ENCODE measurements at places on chromosomes 2 and 18. TPM values are rescaled to one million over a fixed set of nuclear protein-coding genes. Genes with fewer than 3 reads are reported as not detected.
A peak's percentile ranks its signal among the peaks of the same experiment; 100 is the strongest.

DNA sequence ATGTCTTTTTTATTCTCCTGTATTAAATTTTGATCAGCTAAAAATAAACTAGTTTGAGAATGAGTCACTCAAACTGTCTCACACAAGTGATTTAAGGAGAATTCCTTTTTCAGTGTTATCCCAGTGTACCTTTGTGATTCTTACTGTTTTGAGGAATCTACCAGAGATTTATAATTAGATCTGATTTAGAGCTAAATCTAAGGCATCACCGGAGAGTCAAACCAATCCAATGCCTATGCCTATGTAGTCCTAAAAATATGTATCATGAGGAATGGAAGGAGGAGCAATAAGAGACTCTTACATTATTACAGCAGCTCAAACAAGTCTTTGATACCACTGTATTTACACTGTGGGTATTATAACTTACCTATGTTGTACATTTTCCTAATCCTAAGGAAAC is 63.4 kb upstream of the CYP20A1 start:
- no peak for DNase-seq

DNA sequence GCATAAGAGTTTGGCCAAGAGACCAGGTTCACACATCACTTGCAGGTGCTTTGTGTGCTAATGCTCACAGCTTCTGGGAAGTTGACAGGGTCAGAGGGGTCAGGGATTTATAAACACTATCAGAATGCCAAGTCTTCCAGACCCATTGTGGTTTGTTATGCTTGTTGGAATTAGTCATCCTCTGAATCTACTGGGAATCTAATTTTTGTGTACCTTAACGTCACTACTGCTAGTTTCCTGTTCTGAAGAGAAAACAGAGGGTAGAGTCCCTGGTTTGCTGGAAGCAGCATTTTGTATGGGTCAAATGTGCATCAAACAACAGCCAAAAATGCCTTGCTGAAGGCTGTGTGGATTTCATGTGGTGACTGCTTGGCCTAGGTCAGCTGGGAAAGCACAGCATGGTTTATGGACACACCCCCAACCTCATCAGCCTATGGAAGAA is 33.3 kb downstream of the ANTXR1 start:
- no peak for DNase-seq

GRCh38 chr2:241897231-241897916 is 27.8 kb downstream of the RTP5 start:
- DNase-seq = peak; percentile 19

DNA sequence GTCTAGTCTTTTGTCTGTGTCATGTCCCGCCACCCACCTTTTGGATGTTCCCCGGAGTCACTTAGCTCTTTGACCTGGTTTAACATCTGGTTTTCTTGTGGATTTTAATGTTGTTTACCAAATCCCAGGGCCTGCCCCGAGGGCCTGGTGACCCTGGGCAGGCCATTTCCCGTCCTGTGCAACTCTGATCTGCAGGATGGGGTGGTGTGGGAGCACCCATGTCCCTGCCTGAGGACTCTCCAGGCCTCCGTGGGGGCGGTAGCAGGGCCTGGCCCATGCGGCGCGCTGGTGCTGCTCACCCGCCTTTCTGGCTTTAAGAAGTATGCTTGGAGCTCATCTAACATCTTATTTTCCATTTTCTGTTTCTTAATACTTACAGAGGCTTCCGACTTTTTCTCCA is 10.7 kb downstream of the RAMP1 start:
- DNase-seq = no peak

DNA sequence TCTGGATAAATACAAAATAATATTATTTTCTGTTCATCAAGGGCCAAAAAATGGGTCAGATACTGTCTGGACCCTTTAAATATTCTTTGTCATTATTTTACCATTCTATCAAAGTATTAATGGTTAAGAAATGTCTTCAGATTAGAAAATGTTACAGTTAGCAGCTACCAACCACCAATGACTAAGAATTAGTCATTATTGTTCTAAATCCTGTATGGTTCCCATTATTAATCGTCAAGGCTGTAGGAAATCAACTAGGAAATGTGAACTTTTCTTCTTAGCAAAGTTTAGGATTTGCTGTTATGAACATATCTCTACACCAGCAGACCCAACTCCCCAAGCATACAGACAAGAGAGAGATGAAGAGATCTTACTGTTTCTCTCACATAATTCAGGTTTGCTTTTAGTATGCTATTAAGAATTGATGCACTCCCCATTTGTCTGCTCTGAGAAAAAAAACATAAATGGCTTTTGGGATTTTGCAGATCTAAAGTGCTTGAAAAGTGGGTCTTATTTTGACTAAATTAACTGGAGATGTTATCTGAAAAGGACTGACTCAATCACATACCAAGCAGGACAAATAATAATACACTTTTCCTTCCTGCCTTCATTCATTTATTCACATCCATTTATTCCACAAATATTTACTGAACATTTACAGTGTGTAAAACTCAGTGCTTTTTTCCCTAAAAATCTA is 147.7 kb downstream of the PPP1R1C start:
- no peak for DNase-seq

DNA sequence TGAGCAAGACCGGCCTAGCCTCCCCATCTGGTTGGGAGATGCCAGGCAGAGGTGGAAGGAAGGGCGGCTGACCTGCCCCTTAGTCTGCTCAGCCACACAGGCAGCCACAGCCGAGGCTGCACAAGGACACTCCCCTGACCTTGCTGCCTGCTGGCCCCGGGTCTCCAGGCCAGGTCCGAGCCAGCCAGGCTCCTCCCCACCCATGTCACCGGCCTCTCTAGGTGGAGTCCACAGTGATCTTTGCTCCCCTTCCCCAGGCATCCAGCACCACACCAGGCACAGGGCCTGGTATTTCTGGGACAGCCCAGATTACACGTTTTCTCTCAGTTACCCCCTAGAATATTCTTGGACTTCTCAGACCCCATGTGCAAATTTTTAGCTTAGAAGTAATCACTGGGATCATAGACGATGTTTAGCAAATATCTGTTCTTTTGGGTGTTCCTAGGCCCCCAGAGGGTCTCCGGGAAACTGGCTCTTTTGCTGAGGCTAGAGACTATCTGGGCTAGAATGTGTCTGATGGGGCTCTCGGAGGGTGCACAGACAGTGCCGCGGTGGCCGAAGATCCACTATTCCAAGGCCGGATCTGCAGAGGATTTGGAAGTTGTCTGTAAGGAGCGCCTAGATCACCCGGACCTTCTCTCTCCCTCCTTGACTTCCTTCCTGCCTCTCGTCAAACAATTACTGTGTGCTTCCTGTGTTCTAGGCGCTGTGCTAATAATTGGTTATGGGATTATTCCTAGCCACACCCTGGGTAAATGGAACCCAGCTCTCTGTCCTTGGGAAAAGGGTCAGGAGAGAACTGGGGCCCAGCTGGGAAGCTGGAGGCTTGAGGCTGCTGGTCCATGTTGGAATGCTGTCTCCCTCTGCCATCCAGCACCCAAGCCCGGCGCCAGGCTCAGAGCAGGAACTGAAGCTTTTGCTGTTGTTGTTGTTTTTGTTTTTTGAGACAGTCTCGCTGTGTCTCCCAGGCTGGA is 46.9 kb downstream of the ODC1 start:
- DNase-seq = no peak

- DNase-seq = no peak
Measured at GRCh38 chr18:59820663-59821062, 79.1 kb upstream of the PMAIP1 start.

DNA sequence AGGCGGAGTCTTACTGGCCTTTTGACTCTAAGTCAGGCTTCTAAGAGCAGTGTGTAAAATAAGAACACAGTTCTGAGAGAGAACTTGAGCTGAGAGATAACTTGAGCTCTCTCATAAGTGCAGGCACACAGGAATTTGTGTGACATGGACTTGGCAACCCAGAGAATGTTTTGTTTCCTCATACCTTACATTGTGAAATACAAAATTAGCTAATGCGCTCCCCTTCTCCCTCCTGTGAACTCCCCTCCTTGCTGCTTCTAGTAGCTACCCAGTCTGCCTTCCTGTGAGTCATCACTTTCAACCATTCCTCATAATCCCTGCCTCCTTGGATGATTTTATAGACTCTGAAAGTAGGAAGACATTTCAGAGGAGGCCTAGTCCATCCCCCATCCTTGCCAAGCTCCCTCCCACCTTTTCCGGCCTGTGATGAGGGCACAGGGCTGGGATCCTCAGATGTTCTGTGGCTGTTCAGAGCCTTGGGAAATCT is 22.6 kb downstream of the FER1L5 start:
- DNase-seq = no peak

DNA sequence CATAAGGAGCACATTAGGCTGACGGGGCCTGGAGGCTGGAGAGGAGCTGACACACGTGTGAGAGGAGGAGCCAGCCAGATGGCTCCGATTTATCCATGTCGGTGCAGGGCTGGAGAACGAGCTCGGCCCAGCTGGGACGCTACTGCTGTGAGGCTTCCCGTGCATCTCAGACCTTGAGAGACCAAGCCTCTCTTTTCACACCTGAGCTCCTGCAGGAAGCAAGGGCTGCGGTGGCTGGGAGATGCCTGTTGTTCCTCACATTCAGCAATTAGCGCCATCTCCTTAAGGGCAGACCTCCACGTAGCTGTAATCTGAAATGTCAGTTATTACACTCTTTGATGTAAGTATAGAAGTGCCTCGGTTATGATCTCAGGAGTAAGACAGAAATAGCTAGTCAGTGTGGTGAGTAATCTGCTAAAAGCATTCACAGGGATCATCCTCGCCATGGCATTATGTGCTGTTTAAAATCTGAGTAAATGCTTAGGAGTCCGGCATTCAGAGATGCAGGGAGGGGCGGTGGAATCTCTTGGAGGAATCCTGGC is 107.9 kb downstream of the PRKCE start:
- DNase-seq = no peak

- no peak for DNase-seq
Measured at GRCh38 chr2:38142627-38143026, 66.7 kb upstream of the CYP1B1 start.

- DNase-seq = no peak
Measured at GRCh38 chr2:69525261-69525660, 88.0 kb upstream of the NFU1 start.

DNA sequence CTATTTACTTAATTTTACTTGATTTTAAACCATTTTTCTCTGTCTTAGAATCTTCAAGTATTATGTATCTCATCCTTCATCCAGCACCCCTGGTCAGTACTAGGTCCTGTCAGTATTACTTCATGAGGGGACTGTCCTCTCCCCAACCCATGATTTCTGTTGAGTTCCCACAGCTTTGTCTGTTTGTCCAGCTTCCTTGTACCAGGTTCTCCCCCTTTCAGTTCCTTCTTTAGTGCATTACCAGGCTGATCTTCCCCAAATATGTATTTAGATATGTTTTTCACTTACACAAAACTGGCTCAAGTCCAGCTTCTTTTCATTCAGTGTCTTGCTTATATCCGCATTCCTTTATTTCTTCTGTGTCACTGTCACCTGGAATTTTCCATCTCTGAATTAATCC is 13.8 kb upstream of the TTC27 start:
- DNase-seq = no peak

DNA sequence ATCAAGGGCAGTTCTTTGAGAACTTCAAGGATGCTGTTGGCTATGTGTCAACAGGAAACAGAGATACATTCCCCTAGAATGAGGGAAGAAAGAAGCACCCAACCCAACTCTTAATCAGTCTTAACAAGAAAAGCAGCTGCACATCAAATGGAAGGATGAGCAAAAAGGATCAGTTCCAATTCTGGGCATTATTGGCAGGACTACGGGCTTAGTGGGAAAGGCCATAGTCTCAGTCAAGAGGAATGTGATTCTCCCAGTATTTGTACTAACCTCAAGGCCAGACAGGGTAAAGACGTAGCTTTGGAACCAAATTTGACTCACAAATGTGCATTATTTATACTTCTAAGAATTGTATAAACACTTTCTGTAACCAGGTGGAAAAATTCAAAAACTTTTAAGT is 18.2 kb downstream of the BMP10 start:
- DNase-seq = no peak

DNA sequence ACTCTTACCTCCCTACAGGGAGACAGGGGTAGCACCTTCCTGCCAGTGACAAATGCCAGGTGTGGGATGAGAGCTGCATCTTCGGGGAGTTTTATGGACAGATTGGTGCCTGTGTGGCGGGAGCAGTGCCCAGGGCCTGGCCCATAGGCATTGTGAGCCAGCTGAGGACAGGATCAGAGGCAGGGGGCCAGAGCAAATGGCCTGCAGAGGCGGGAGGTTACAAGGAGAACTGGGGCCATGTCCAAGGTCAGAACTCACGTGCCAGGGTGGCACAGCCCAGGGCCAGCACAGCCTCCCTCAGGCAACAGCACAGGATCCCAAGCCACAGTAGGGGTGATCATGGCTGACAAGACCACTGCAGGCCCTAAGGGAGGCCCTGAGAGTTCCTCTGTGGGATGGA is 40.2 kb upstream of the MCFD2 start:
- DNase-seq = no peak

GRCh38 chr2:199335502-199335901 is 122.2 kb downstream of the SATB2 start:
- DNase-seq = no peak

- DNase-seq = no peak
Measured at GRCh38 chr18:22210311-22210754, 40.9 kb downstream of the GATA6 start.

GRCh38 chr18:49666045-49666775 is 104.4 kb downstream of the LIPG start:
- no peak for DNase-seq

GRCh38 chr2:50591642-50592041 is 440.3 kb downstream of the NRXN1 start:
- peak; percentile 51 for DNase-seq

DNA sequence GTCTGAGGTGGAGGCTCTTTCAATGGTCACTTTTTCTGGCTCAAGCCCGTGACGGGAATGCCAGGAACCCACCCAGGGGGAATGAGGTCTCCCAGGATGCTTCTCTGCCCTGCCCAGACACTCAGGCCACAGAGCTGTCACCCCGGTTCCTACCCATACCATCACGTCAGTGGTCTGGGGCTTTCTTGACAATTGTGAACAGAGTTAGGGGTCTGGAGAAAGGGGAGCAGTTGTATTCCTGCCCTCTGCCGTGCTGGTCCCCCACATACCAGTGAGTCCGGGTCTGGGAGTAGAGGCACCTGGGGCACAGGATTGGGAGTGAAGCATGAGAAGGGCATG is 97.2 kb downstream of the B3GNT2 start:
- DNase-seq = no peak

DNA sequence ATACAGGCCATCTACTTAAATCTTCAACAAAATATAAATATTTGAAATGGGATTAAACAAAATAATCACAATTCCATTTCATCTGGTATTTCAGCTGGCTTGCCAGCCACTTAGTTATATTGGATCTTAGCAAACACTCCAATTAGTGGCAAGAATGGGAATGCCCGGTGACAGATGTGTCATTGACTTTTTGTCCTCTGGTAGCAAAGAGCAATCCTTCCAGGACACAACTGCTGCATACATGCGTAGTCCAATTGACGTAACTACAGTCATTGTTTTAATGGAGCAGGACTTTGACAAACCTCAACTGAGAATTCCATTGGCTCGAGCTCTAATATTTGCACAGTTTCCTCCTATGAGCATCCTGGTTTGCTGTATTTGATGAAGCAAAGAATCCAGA is 69.9 kb downstream of the RNF152 start:
- DNase-seq = no peak

GRCh38 chr2:135182601-135183000 is 130.5 kb downstream of the RAB3GAP1 start:
- DNase-seq = no peak

Gene C1QL2
- 0.15 TPM for total RNA-seq

Gene CCDC85A
- 3.1 TPM for total RNA-seq

Gene FBXO36
- 2.7 TPM for total RNA-seq

Gene POTEF
- 4.2 TPM for total RNA-seq

Gene OTOS
- total RNA-seq = not detected
